ENCODE measurements at places on chromosomes 2 and 18.
A peak's percentile ranks its signal among the peaks of the same experiment; 100 is the strongest.

DNA sequence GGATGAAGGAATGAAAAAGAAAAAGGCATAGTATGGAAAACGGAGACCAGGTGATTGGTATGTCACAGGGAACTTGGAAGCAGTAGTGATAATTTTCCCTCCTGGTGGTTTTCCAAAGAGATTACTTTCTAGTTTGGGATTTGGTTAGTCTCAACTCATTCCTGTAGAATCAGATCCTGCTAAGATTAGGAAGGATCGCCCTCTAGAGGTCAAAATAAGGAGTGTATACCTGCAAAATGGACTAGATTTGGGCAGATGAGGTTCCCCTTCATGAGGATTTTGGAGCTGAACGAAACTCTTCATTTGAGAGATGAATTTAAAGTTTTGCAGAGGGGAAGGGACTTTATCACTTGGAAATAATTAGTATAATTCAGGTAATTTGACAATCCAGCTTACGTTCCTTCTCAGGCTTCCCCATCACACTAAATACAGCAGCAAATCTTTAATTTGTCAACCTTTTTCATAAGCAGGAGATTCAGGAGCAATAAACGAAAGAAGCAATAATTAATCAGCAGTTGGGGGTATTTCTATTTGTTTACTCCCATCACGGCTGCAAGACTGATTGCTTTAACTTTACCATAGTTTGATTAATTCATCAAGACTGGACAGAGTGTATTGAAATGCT is 65.2 kb downstream of the CCDC195 start:
- H3K4me3 ChIP-seq = no peak overlapping the region
- ATAC-seq = peak; percentile 53
- H3K36me3 ChIP-seq = no peaks in the 10 kb centered on the region

DNA sequence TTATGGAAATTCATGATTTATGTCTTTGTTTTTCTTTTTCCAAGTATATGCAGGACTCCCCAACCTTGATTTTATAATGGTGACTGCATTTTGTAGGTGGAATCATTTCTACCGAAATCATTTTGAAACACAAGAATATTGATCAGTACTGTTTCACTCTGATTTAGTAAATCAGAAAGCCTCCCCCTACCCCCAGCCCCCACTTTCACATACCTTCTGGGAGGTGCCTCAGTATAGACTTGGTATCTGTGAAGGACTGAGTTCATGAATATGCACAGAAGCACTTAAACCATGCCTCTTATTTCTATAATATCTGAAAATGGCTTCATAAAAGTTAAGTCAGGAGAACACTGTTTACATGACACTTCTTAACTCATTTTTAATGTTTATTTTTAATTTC is 147.7 kb downstream of the AGPS start:
- H3K27me3 ChIP-seq = no peaks in the 10 kb centered on the region
- H3K4me1 ChIP-seq = no peaks in the 10 kb centered on the region
- ATAC-seq = no peak
- H3K4me3 ChIP-seq = no peak overlapping the region
- peaks cover 5% of the 10 kb centered on the region for H3K36me3 ChIP-seq

GRCh38 chr2:172179045-172179701 is 76.5 kb upstream of the DLX2 start:
- peaks cover 48% of the 10 kb centered on the region for H3K27me3 ChIP-seq
- H3K27ac ChIP-seq = no peak overlapping the region
- H3K4me3 ChIP-seq = no peak overlapping the region
- no peaks in the 10 kb centered on the region for H3K4me1 ChIP-seq
- no peak for ATAC-seq

DNA sequence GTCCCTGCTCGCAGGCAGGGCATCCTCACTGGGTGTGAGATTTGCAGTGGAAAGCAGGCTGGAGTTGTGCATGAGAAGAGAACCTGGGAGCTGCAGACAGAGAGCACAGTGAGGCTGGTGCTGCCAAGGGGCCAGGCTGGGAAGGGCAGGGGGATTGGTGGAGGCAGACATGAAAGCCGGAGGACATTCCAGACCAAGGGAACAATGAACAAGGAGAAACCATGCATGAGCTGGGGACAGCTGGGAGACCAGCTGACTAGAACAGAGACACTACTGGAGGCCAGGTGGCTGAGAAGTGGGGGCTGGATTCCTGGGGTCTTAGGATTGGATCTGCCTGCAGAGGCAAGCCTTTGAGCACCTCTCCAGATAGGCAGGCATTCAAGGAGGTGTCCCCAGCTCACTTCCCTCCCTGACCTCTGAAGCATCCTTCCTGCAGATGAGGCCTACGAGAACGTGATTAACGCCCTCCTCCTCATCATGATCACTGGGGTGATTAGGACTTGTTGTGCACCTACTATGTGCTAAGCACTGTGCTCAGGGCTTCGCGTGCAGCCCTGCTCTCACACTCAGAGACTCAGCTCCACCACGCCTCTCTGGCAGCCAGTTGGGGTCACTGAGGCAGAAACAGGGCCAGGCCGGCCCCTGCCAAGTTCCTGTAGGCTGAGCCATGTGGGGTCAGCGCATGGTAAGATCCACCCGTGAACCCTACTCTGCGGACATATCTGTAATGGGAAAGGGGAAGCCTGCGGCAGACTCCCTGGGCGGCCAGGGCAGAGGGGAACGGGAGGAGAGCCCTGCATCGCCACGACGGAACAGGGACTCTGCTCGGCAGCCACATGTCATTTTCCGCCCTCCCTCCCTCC is 74.8 kb upstream of the SLC66A3 start:
- peak; percentile 32 for ATAC-seq
- H3K27ac ChIP-seq = no peak overlapping the region
- no peak overlapping the region for H3K4me3 ChIP-seq

DNA sequence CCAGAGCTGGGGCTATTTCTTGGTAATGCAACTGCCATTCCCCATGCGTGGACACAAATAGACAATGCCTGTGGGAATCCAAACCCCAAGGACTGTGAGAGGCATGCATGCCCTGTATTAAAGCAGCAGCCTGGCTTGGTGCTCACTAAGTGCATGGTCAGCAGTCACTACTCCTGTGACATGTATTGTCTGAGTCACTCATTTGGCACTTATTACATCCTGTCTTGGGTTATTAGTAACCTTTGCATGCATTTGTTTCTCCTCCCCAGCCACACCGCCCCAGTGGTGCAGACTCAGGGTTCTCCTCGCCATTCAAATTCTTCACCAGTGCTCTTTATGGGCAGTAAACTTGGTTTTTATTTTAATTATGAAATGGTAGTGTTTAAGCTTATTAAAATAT is 30.2 kb downstream of the PRKCE start:
- peak; percentile 86 for ATAC-seq
- peaks cover 42% of the 10 kb centered on the region for H3K4me1 ChIP-seq
- peaks cover 15% of the 10 kb centered on the region for H3K36me3 ChIP-seq
- no peak overlapping the region for H3K27ac ChIP-seq

- H3K4me3 ChIP-seq = no peak overlapping the region
- H3K36me3 ChIP-seq = no peaks in the 10 kb centered on the region
- H3K27ac ChIP-seq = no peak overlapping the region
- ATAC-seq = no peak
- peaks cover 15% of the 10 kb centered on the region for H3K27me3 ChIP-seq
These were observed 250.9 kb downstream of the ICOS start for GRCh38 chr2:204187229-204188083.

All from stimulated activated memory B cell treated with anti-CD40 and anti-IgM and Interleukin-4, amounts not matched to agents 10 μg/mL and 1 μg/mL and 100 μg/mL, for 72 hours (primary cell).